Stimulated activated CD8-positive, alpha-beta memory T cell treated with anti-CD3 and anti-CD28 coated beads, Interleukin-7, amount 100 ng/mL, for 1 hour (primary cell): ENCODE measurements at places on chromosomes 11 and 22.

DNA sequence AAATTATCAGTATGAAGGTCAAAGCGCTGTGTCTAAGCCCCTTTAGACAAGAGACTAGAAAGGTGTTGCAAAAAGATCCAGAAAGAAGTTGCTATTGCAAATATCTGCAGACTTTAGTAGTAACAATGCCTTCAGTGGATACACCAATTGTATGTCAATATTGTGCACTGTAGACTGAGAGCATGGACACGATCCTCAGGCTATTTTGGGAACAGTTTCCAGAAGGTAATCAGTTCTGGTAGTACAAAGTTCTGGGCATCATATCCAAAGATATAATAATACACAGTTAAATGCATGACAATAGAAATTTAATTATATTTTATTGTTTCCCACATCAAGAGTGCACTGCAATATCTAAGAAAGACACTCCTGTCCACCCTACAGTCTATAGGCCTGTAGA, 84.1 kb upstream of the LUZP2 start:
- DNase-seq: no peak

- DNase-seq: no peak
Observed at GRCh38 chr22:37455896-37456295, 28.6 kb upstream of the ELFN2 start.

GRCh38 chr11:88535266-88535665, 197.7 kb upstream of the CTSC start:
- DNase-seq: no peak

DNA sequence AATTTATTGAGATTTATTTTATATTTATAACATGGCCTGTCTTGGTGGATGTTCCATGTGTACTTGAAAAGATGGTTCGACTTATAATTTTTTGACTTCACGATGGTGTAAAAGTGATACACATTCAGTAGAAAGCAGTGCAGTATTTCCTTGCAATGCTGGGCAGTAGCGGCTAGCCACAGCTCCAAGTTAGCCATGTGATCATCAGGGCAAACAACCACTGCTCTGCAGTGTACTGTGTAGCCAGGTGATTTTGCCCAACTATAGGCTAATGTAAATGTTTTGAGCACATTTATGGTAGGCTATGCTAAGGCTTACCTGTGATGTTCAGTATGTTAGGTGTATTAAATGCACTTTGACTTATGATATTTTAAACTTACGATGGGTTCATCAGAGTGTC, 52.4 kb downstream of the PDHX start:
- no peak for DNase-seq

- no peak for DNase-seq
Observed at GRCh38 chr11:46247659-46248058, 29.8 kb upstream of the CREB3L1 start.

DNA sequence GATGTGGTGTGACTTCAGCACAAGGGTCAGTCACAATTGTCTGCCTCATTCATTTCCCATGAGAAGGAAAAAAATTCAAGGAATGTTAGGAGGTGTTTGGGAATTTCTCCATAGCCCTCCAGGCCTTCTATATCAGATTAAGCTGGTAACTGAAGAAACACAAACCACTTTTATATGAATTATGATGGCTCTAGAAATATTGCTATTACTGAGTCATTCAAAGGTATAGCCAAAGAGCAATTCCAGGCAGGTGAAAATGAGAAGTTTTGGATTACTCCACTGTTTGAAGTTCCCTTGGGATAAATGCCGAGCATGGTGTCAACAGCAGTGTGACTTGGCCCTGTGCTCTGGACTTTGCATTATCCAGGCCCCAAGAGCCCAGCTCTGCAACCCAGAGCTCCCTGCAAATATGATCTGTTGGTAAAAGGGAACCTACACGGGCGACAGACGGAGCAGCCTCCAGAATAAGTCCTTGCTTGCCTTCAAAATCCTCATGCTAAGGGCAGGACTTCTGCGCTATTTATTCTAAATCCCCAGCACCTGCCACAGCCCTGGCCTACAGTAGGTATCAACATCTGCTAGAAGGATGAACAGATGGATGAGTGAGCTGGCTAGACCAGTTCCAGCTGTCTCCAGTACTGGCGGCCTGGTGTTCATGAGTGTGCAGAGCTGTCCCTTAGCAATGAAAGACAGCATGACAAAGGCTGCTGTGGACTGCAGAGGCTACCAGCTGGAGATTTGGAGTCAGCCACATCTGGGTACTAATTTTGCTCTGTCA, 67.5 kb upstream of the ZBED5 start:
- no peak for DNase-seq

- no peak for DNase-seq
Observed at GRCh38 chr22:29563652-29564460, 10.3 kb upstream of the THOC5 start.

DNA sequence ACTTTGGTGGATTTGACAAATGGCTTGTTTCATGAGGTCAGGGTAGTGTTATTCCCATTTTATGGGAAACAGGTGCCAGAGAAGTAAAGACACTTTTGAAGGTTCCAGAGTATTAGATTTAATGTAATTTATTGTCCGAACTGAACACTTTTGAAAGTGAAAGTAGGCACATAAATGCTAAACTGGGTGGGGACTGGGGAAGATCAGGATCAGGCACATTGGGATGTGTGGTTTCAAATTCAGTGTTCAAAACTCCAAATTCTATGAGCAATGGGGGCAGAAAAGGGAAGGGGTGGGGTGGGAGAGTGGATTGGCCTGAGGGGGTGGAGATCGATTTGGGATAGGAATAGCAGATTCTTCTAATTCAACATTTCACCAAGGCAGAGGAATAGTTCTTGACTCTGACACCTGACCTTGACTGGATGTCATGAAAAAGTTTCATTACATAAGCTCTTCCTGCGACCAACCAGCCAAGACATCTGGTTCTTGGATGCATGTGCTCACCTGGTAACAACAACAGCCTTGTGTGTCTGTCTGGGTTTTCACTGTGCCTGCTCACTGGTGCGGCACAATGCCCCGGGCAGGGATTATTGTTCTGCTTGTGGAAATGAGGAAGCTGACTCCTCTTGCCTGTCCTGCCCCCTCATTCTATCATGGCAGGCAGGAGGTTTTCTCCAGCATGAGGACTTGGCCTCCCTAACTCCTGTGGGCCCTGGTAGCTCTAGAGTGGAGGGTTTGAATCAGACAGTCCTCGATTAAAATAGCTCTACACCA, 10.8 kb downstream of the PPFIBP2 start:
- DNase-seq: no peak

DNA sequence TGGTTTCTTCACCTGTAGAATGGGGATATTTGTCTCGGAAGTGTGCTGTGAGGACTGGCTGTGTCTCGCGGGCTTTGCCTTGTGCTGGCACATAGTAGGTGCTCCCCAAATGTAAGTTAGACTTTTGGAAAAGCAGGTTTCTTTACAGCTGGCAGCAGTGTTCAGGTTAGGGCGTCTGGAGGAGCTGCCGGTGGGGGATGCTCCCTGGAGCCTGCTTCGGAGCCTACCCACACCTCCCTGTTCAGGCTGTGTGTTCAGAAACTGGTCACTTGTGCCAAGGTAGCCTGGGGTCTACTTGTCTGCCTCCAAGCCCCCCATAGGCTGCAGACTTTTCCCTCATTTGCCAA, 60.0 kb downstream of the OTOG start:
- DNase-seq: no peak

- DNase-seq: no peak
Observed at GRCh38 chr22:47443836-47444745, 681.6 kb downstream of the TBC1D22A start.

GRCh38 chr22:42604403-42604802, 10.3 kb downstream of the POLDIP3 start:
- no peak for DNase-seq

- no peak for DNase-seq
Observed at GRCh38 chr22:43060183-43060582, 29.0 kb downstream of the TTLL1 start.

- DNase-seq: no peak
Observed at GRCh38 chr22:21996175-21996720, 13.7 kb upstream of the TOP3B start.
